Activated T-helper 2 cell treated with anti-CD3 and anti-CD28 coated beads, Interferon-gamma antibody, Interleukin-2, Interleukin-4, amounts not matched to agents 10 μg/mL and 5 μg/mL and 100 μg/mL, durations not matched to agents 14 hours and 24 hours and 36 hours (primary cell): ENCODE measurements at places on chromosomes 12 and 14. TPM values are rescaled to one million over a fixed set of nuclear protein-coding genes. Genes with fewer than 3 reads are reported as not detected.

Gene LMO3
- not detected in 2 replicates for total RNA-seq

DNA sequence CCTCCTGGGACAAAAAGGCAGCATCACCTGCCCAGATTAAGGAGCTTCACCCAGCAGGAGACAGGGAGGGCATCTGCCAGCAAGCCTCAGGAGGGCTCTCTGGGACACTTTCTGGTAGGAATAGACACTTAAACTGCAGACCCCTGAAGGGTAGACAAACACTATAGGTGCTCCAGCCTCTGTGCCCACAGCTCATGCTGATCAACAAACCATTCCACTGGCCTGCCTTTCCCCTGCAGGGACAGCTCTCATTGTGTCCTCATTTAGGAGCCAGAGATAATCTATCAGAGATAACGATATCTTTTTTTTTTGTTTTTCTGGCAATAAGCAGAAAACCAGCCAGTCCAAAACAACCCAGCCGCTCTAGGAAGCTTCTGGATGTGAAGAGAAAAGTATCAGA, 251.8 kb upstream of the CCDC196 start:
- no peak overlapping the region for H3K4me3 ChIP-seq
- H3K27ac ChIP-seq: no peak overlapping the region
- DNase-seq: no peak
- no peaks in the 10 kb centered on the region for H3K36me3 ChIP-seq

GRCh38 chr12:105805730-105806399, 332.9 kb downstream of the NUAK1 start:
- H3K4me3 ChIP-seq: no peak overlapping the region
- no peak overlapping the region for H3K27ac ChIP-seq
- H3K36me3 ChIP-seq: no peaks in the 10 kb centered on the region
- no peaks in the 10 kb centered on the region for H3K27me3 ChIP-seq
- no peak for DNase-seq

- no peaks in the 10 kb centered on the region for H3K27me3 ChIP-seq
- peaks cover 1% of the 10 kb centered on the region for H3K4me1 ChIP-seq
- no peak overlapping the region for H3K27ac ChIP-seq
- H3K36me3 ChIP-seq: peaks cover 30% of the 10 kb centered on the region
Observed at GRCh38 chr12:89621521-89621920, 87.1 kb downstream of the ATP2B1 start.

Gene SLC38A6
- 4.6 and 5.2 TPM in 2 replicates for total RNA-seq

Gene HOXC13
- total RNA-seq: not detected in 2 replicates

- H3K27me3 ChIP-seq: no peaks in the 10 kb centered on the region
- H3K4me3 ChIP-seq: no peak overlapping the region
- H3K4me1 ChIP-seq: peaks cover 7% of the 10 kb centered on the region
- peaks cover 43% of the 10 kb centered on the region for H3K36me3 ChIP-seq
- no peak for DNase-seq
- no peak overlapping the region for H3K27ac ChIP-seq
Observed at GRCh38 chr14:71103662-71104484, 196.6 kb downstream of the PCNX1 start.

DNA sequence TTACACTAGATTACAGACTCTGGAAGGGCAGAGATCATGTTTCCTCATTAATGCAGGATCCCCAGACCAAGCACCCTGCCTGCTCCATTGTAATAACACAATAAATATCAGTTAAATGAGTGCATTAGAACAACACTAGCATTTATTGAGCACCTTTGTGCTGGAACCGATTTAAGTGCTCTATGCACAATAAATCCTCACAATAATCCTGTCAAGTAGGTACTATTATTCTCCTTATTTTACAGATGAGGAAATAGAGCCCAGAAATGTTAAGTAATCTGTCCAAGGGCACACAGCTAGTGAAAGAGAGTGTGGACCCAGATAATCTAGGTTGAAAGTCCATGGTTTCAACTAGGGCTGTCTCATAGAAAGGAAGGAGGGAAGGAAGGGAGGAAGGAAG, 69.8 kb downstream of the MAP1LC3B2 start:
- H3K36me3 ChIP-seq: no peaks in the 10 kb centered on the region
- no peak overlapping the region for H3K27ac ChIP-seq
- H3K4me1 ChIP-seq: no peaks in the 10 kb centered on the region
- H3K4me3 ChIP-seq: no peak overlapping the region
- H3K27me3 ChIP-seq: peaks cover 23% of the 10 kb centered on the region

- peaks cover 33% of the 10 kb centered on the region for H3K4me1 ChIP-seq
- H3K36me3 ChIP-seq: peaks cover 27% of the 10 kb centered on the region
- peaks cover 5% of the 10 kb centered on the region for H3K27me3 ChIP-seq
- peak overlapping the region; percentile 84 for H3K4me3 ChIP-seq
- peak overlapping the region; percentile 39 for H3K27ac ChIP-seq
Observed at GRCh38 chr14:101761881-101762529, 496 bp downstream of the PPP2R5C start.

DNA sequence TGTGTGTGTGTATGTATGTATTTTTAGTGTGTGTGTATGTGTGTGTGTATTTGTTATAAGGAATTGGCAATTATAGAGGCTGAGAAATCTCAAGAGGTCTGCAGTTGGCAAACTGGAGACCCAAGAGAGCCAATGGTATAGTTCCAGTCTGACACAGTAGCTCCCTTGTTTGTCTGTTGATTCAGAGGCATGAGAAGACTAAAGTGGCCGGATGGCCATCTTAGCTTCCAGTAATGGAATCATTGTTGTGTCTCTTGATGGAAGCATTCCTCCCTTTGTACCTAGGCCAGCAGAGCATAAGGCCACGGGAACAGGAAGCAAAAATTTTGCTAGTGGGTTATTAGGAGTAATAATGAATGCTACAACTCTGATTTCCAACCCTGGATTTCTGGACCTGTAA, 460.6 kb downstream of the TMTC2 start:
- H3K36me3 ChIP-seq: no peaks in the 10 kb centered on the region
- no peaks in the 10 kb centered on the region for H3K27me3 ChIP-seq
- no peak overlapping the region for H3K27ac ChIP-seq
- H3K4me3 ChIP-seq: no peak overlapping the region
- DNase-seq: no peak
- H3K4me1 ChIP-seq: peaks cover 6% of the 10 kb centered on the region

DNA sequence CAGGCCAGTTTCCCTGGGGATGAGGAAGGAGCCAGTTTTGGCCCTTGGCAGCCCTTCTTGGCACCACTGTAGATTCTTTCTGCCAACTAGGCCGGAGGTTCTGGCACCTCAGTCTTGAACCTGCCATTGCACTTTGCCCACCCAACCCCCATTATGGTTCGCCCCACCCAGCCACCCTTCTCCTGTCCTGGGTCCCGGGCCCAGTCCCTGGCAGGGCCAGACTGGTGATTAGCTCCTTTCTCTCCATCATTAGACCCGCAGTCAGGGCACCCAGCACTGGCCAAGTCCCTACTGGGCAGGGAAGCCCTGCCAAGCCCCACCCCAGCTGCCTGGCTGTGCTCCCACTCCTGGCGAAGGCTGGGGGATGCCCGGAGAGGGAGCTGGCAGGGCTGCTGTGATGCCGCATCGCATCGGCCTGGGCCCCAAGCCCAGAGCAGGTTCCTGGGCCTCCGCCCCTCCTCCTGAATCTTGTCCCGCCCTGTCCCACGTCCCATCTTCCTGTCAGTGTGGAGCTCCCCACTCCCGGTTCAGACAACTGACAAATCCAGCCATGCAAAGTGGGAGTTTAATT, 9.8 kb downstream of the FAM222A start:
- no peak for DNase-seq
- H3K4me3 ChIP-seq: no peak overlapping the region

DNA sequence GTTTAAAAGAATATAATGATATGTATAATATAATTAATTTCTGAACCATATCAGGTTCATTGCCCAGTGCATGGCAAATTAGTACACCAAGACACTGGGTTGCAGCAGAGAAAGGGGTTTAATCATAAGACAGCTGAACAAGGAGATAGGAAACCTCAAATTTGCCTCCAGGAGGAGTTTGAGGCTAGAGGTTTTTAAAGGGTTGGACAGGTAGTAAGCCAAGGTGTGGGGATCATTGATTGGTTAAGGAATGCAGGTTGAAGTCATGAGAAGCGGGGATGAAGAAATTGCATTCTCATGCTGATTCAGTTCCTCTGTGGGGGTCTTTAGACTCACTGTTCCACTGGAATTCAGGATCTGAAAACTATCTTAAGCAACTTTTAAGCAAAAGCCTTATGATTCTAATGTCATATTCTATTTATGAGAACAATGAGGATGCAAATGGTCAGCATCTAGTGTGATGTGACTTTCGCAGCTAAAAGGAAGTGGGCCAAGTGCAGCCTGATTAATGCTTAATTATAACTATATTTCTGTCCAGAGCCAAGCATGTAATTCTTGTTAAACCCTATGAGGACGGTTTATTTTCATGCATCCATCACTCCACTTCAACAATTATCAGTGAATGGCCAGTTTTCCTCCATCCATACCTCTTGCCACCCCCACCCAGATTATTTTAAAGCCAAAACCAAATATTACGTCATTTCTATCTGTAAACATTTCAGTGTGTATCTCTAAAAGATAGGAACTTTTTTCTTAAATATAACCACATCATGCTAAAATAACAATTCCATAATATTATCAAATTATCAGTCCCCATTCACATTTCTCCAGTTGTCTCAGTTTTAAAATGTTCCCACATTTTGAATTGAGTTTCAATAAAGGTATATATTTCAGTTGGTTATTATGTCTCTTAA, 14.9 kb downstream of the RNF212B start:
- no peaks in the 10 kb centered on the region for H3K36me3 ChIP-seq
- DNase-seq: no peak
- H3K27ac ChIP-seq: no peak overlapping the region
- no peaks in the 10 kb centered on the region for H3K4me1 ChIP-seq
- H3K4me3 ChIP-seq: no peak overlapping the region
- peaks cover 31% of the 10 kb centered on the region for H3K27me3 ChIP-seq

DNA sequence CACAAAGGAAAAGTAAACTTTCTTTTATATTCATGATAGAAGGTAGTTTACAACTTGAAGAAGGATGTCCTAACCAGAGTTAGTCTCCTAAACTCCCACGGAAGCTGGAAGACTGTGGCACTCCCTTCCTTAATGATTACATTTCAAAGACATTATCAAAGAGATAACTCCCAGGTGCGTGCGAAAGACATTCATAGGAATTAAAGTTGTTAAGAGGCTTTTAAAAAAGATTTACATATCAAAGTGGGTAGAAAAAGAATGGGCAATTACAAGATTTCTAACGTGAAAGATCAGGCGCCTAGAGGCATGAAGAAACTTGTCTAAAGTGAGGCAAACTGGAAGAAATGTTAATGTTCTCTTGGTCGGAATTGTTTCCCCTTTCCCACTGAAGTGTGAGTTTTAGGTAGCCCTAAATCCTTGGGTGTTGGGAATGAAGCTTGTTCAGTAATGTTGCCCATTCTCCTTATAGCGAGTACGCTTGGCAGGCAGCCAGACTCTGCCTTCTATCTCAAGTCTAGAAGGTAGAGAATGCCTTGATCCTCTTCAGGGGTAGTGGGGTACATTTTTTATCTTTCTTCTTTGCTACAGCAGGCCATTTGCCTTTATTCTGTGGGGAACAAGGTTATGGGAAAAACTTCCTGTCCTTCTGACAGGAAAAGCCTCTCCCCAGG, 642.0 kb downstream of the SLC6A15 start:
- H3K4me3 ChIP-seq: no peak overlapping the region
- no peaks in the 10 kb centered on the region for H3K27me3 ChIP-seq
- H3K4me1 ChIP-seq: no peaks in the 10 kb centered on the region
- H3K36me3 ChIP-seq: no peaks in the 10 kb centered on the region
- DNase-seq: no peak

DNA sequence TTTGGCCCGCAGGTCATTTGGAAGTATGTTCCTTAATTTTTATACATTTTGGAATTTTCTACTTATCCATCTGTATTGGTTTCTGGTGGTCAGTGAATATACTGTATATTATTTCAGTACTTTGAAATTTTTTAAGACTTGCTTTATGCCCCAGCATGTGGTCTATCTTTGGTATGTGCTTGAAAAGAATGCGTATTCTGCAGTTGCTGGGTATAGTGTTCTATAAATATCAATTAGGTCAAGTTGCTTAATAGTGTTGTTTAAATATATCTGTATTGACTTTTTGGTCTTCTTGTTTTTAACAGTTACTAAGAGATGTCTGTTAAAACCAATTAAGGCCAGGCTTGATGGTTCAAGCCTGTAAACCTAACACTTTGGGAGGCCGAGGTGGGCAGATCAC, 21.7 kb upstream of the SIX1 start:
- no peaks in the 10 kb centered on the region for H3K4me1 ChIP-seq
- no peak for DNase-seq
- no peak overlapping the region for H3K4me3 ChIP-seq
- H3K27me3 ChIP-seq: peaks cover 9% of the 10 kb centered on the region
- no peak overlapping the region for H3K27ac ChIP-seq

GRCh38 chr12:11741434-11742092, 92.1 kb downstream of the ETV6 start:
- no peak for DNase-seq
- peaks cover 33% of the 10 kb centered on the region for H3K36me3 ChIP-seq
- peaks cover 36% of the 10 kb centered on the region for H3K4me1 ChIP-seq
- H3K27me3 ChIP-seq: no peaks in the 10 kb centered on the region
- H3K27ac ChIP-seq: no peak overlapping the region
- H3K4me3 ChIP-seq: no peak overlapping the region

DNA sequence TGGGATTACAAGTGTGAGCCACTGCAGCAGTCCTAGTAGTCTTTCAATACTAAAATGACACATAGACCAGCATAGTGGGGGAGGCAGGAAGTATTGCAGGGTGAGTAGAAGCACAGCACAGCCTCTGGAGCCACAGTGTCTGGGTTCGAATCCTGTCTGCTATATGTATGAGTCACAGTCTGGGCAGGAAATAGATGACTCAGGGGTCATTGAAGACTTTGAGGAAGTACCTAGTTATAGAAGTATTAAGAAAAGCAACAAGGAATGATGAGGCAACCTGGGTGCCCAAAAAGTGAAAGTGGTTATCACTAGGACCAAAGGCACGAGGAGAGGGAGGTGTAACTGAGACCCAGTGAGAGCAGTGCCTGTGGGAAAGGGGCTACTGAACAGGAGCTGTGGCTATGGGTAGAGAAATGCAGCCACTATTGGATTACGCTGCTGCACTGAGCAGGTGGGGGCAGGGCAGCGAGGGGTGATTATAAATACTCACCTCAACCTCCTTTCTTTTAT, 124.0 kb downstream of the PDE3A start:
- H3K4me3 ChIP-seq: no peak overlapping the region
- no peaks in the 10 kb centered on the region for H3K36me3 ChIP-seq
- no peaks in the 10 kb centered on the region for H3K27me3 ChIP-seq
- H3K27ac ChIP-seq: no peak overlapping the region
- peaks cover 2% of the 10 kb centered on the region for H3K4me1 ChIP-seq

- no peaks in the 10 kb centered on the region for H3K4me1 ChIP-seq
- DNase-seq: no peak
- no peak overlapping the region for H3K27ac ChIP-seq
- H3K4me3 ChIP-seq: no peak overlapping the region
- H3K36me3 ChIP-seq: no peaks in the 10 kb centered on the region
Observed at GRCh38 chr12:98127336-98127679, 388.1 kb upstream of the TMPO start.

GRCh38 chr12:47308672-47309071, 228.9 kb upstream of the AMIGO2 start:
- DNase-seq: no peak
- H3K27me3 ChIP-seq: no peaks in the 10 kb centered on the region
- peaks cover 43% of the 10 kb centered on the region for H3K4me1 ChIP-seq
- H3K27ac ChIP-seq: peak overlapping the region; percentile 42

GRCh38 chr14:73180385-73180805, 44.1 kb downstream of the PSEN1 start:
- peaks cover 3% of the 10 kb centered on the region for H3K4me1 ChIP-seq
- H3K36me3 ChIP-seq: peaks cover 27% of the 10 kb centered on the region
- H3K27me3 ChIP-seq: no peaks in the 10 kb centered on the region
- DNase-seq: no peak

Gene GRIN2B
- 0.07 TPM in 1 of 2 replicates, not detected in the other for total RNA-seq

GRCh38 chr12:56267443-56268071, 815 bp downstream of the COQ10A start:
- peak overlapping the region; percentile 36 for H3K27ac ChIP-seq
- no peaks in the 10 kb centered on the region for H3K27me3 ChIP-seq
- peaks cover 17% of the 10 kb centered on the region for H3K4me1 ChIP-seq
- no peak for DNase-seq
